Activated naive CD8-positive, alpha-beta T cell treated with anti-CD3 and anti-CD28 coated beads for 36 hours (primary cell): ENCODE measurements at places on chromosomes 3 and 15.

DNA sequence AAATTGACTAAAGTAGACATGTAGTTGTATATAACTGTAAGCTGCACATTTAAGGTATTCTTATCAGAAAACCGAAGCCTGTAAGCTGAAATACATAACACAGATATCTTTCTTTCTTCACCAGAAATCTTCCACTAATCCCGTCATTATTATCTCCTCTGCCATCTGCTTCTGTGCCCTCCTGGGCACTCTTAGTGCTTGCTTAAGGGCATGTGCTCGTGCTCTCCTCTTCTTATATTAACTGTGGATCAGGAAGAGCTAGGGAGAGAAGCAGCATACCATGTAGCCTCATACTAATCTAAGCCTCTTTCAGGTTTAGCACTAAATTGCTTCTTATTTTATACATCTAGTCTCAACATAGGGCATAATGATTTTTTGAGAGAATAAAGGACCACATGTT lies 60.8 kb downstream of the RIOX2 start:
- H3K27ac ChIP-seq = no peak overlapping the region
- no peaks in the 10 kb centered on the region for H3K27me3 ChIP-seq
- DNase-seq = no peak
- H3K4me1 ChIP-seq = peaks cover 14% of the 10 kb centered on the region
- H3K4me3 ChIP-seq = no peak overlapping the region
- peaks cover 11% of the 10 kb centered on the region for H3K36me3 ChIP-seq

DNA sequence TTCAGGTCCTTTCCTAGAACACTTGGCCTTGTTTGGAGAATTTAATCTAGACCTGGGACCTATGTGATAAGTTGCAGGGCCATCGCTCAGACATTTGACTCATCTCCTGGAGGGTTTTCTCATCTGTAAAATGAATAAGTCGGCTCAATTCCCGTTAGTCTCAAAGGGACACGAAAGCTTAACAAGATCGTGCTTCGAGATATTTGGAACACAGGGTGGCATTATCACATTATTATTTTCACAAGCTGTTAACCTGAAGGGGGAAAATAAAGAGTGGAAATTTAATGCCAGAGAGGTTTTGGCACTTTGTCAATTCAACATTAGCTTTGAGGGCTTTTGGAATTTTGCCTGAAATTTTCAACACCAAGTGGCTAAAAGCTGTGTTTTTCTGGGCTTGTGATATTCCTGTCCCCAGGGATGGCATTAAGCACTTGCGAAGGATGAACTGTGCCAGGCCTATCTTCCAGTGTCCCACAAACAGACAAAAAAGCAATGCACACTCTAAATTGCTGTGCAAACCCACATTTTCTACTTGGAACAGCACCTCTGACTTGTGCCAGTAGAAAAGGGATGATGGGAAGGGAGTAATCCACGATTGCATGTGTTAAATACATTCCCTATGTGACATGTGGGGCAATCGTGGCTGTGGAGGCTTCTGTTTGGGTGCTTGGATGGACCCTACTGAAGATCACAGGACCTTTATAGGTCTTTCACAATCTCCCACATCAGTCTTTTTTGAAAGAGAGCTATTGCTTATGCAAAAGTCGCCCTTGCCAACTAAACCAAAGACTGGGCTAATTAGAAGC lies 478.7 kb downstream of the MFSD1 start:
- no peaks in the 10 kb centered on the region for H3K36me3 ChIP-seq
- no peak overlapping the region for H3K4me3 ChIP-seq
- H3K4me1 ChIP-seq = no peaks in the 10 kb centered on the region
- DNase-seq = no peak

- peak overlapping the region; percentile 74 for H3K27ac ChIP-seq
- H3K4me3 ChIP-seq = peak overlapping the region; percentile 60
- peaks cover 9% of the 10 kb centered on the region for H3K36me3 ChIP-seq
- H3K4me1 ChIP-seq = peaks cover 98% of the 10 kb centered on the region
Observed at GRCh38 chr15:31339558-31339895, 12.9 kb downstream of the KLF13 start.

GRCh38 chr15:88791637-88792036 lies 11.6 kb upstream of the ACAN start:
- H3K4me3 ChIP-seq = no peak overlapping the region
- H3K27me3 ChIP-seq = peaks cover 43% of the 10 kb centered on the region
- H3K4me1 ChIP-seq = no peaks in the 10 kb centered on the region
- H3K27ac ChIP-seq = no peak overlapping the region
- no peaks in the 10 kb centered on the region for H3K36me3 ChIP-seq

DNA sequence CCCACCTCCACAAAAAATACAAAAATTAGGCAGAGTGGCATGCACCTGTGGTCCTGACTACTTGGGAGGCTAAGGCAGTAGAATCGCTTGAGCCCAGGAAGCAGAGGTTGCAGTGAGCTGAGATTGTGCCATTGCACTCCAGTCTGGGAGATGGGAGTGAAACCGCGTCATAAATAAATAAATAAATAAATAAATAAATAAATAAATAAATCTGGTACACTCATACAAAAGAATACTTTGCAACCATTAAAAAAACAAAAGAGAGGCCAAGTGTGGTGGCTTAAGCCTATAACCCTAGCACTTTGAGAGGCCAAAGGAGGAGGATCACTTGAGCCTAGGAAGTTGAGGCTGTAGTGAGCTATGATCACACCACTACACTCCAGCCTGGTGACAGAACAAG lies 28.0 kb downstream of the MESP1 start:
- no peaks in the 10 kb centered on the region for H3K36me3 ChIP-seq
- no peaks in the 10 kb centered on the region for H3K4me1 ChIP-seq
- H3K4me3 ChIP-seq = no peak overlapping the region
- H3K27ac ChIP-seq = no peak overlapping the region
- no peak for DNase-seq
- peaks cover 13% of the 10 kb centered on the region for H3K27me3 ChIP-seq

- no peak overlapping the region for H3K4me3 ChIP-seq
- H3K36me3 ChIP-seq = no peaks in the 10 kb centered on the region
- peaks cover 3% of the 10 kb centered on the region for H3K27me3 ChIP-seq
- H3K27ac ChIP-seq = no peak overlapping the region
Observed at GRCh38 chr15:59570315-59570714, 41.3 kb upstream of the GCNT3 start.

DNA sequence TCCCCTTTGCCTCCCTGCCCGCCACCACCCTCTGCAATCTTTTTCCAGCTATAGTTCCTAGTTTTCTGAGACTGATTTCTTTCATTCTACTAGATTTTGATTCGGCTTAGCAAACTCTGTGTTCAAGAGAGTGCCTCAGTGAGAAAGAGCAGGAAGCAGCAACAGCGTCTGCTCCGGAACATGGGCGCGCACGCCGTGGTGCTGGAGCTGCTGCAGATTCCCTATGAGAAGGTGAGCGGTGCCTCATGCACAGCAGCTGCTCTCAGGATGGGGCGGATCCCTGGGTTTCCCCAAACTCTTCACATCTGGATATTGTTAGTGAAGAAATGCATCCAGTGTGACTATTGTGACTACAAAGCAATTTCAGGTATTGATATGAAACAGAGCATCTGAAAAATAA lies 191.8 kb downstream of the ITPR1 start:
- DNase-seq = no peak
- peaks cover 49% of the 10 kb centered on the region for H3K36me3 ChIP-seq
- H3K27ac ChIP-seq = no peak overlapping the region
- no peaks in the 10 kb centered on the region for H3K4me1 ChIP-seq
